CD4-positive, alpha-beta T cell (primary cell): ENCODE measurements at places on chromosomes 2 and 18. TPM values are rescaled to one million over a fixed set of nuclear protein-coding genes. Genes with fewer than 3 reads are reported as not detected.

The FZD7 gene
- 0.17 TPM for total RNA-seq

The KIF5C gene
- 8.1 TPM for total RNA-seq

The POTEC gene
- total RNA-seq = not detected

The ANKRD62 gene
- not detected for total RNA-seq

The ANKRD29 gene
- 0.28 TPM for total RNA-seq

The NCK2 gene
- total RNA-seq = 92.1 TPM

The YES1 gene
- 17.6 TPM for total RNA-seq

The HPCAL1 gene
- 27.9 TPM for total RNA-seq
